ENCODE measurements at places on chromosomes 16 and 17. TPM values are rescaled to one million over a fixed set of nuclear protein-coding genes. Genes with fewer than 3 reads are reported as not detected.

Gene KCNH4
- not detected for polyA plus RNA-seq

Gene PPP1R27
- polyA plus RNA-seq: not detected

Gene RNF43
- 4.0 TPM for polyA plus RNA-seq

Gene SMIM5
- not detected for polyA plus RNA-seq

Gene HCRT
- not detected for polyA plus RNA-seq

Gene GPR179
- polyA plus RNA-seq: not detected

Gene KRTAP17-1
- not detected for polyA plus RNA-seq

Gene ANKS4B
- not detected for polyA plus RNA-seq

Gene CCL23
- polyA plus RNA-seq: not detected

Gene ZG16B
- polyA plus RNA-seq: not detected

Gene ARHGAP27
- polyA plus RNA-seq: not detected

Gene NPIPB6
- 1.0 TPM for polyA plus RNA-seq

Gene RILP
- 11.1 TPM for polyA plus RNA-seq

Gene ACBD4
- polyA plus RNA-seq: 0.44 TPM

Gene NGFR
- 5.3 TPM for polyA plus RNA-seq

Gene TMC8
- polyA plus RNA-seq: not detected

Gene EPN3
- not detected for polyA plus RNA-seq

Gene SEPTIN1
- polyA plus RNA-seq: not detected

Gene TAC4
- not detected for polyA plus RNA-seq

Gene PMP22
- polyA plus RNA-seq: 10.8 TPM

Gene IRX5
- polyA plus RNA-seq: 1.2 TPM

Gene PDILT
- polyA plus RNA-seq: not detected

Gene ADAP2
- 3.4 TPM for polyA plus RNA-seq

All from Purkinje cell (primary cell).